ENCODE measurements at places on chromosomes 2 and 18.

- DNase-seq, result no peak
Measured at GRCh38 chr18:10085416-10085815, 171.6 kb downstream of the VAPA start.

DNA sequence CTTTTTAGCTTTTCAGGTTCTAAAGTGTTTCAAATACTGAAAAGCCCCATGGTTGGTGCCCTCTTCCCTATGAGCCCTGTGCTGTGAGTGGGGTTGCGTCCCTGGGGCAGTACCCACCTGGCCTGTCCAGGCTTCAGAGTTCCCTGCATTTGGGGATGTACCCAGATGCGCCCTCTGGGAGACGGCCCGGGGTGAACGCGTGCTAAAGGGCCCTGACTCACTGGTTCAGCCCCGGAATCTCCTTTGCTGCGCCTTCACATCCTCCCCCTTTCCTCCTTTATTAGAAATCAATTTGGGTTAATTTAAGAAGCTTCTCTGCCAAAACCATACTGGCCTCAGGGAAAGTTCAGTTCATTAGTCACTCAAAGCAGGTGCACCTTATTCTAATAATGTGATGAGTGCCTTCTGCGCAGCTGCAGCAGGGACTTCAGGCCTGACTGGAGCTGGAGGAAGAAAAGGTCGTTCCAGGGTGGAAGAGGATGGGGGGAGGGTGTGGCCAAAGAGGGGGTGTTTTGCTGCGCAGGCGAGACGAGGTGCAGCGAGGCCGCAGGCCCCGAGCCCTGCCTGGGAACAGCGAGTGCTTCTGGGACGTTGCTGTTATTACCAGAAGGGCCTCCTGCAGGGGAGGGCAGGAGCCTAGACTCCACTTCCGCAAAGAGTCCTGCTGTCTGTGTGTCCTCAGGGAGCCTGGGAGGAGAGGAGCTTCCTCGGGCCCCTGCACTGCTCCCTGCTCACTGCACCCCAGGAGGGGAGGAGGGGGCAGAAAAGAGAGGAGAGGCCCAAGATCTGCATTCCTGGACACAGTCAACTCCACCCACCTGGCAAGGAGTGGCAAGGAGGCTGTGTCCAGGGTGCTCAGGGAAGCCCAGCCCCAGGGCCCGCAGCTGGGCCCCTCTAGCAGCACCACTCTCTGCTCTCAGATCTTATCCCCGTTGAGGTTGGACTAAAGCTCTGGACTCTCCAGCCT is 223.2 kb upstream of the PXDN start:
- DNase-seq, result no peak

DNA sequence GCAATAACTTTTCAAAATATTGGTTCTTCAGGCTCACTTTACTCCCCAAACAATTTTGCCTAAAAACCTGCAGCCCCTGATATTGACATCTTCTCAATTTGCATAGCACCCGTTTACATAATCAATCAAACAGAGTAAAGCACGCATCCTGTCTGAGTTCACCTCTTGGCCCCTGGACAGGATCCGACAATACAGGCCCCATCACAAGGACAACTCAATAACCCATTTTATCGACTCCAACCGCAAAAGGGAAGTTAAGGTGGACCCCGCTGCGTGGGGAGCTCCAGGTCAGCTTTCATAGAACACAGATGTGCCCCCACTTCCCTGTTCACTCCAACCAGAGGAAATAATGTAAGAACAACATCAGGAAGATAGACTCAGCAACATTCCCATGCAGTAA is 44.7 kb downstream of the TTC32 start:
- no peak for DNase-seq

DNA sequence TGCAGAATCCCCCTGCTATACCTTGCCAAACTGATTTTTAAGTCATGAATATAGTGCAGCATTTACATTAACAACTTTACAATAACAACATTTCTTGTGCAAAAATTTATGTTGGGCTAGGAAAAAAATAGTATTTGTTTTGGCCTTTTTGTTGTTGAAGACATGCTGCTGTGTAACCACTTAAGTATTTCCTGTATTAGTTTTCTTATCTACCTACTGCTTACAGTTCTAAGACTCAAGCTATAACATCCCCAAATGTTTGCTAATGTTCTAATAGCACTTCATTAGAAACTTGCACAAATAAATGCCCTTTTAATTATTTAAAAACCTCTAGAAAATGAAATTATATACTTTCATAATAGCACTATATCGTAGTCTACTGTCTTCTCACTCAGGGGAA is 154.3 kb upstream of the DOCK10 start:
- no peak for DNase-seq

- DNase-seq, result no peak
Measured at GRCh38 chr2:221549143-221549542, 23.0 kb downstream of the EPHA4 start.

GRCh38 chr2:207487650-207488311 is 42.0 kb upstream of the CREB1 start:
- no peak for DNase-seq

- DNase-seq, result no peak
Measured at GRCh38 chr2:162963156-162963555, 124.6 kb upstream of the KCNH7 start.

GRCh38 chr2:239751679-239752355 is 273.3 kb downstream of the NDUFA10 start:
- peak; percentile 80 for DNase-seq

GRCh38 chr2:55231546-55232083 is 478 bp downstream of the CLHC1 start:
- no peak for DNase-seq

DNA sequence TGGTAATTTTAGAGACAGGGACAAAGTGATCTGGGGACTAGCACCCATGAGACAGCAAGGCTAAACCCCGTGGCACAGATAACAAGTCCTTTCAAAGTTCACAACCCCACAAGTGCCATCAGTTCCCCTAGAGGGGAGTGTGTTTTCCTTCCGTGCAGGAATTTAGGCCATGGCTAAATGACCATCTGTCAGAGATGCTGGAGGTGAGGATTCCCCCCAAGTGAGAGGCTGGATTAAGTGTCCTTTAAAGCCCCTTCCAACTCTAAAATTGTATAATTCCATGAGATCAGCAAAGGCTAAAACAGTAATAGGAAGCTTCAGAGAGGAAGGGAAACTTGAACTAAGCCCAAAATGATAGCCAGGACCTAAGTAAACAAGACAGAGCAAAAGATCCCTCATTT is 8.7 kb downstream of the FEZ2 start:
- no peak for DNase-seq

GRCh38 chr2:54499661-54500060 is 43.5 kb downstream of the SPTBN1 start:
- DNase-seq, result no peak

DNA sequence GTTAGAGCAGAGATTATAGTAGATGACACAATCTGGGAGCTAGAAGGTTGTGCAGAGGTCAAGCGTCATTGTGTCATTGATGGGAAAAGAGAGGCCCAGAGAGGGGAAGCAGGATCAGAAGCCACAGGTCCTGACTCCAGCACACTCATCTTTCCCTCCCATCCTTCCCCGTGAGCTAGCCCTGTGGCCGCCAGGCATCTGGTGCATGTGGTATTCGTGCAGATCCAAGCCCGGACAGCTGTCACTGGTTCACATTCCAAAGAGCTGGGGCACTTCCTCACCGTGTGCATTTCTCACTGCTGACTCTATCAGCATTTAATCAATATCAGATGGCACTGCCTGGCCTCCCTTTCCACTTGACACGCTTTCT is 94.1 kb upstream of the THOC1 start:
- no peak for DNase-seq

DNA sequence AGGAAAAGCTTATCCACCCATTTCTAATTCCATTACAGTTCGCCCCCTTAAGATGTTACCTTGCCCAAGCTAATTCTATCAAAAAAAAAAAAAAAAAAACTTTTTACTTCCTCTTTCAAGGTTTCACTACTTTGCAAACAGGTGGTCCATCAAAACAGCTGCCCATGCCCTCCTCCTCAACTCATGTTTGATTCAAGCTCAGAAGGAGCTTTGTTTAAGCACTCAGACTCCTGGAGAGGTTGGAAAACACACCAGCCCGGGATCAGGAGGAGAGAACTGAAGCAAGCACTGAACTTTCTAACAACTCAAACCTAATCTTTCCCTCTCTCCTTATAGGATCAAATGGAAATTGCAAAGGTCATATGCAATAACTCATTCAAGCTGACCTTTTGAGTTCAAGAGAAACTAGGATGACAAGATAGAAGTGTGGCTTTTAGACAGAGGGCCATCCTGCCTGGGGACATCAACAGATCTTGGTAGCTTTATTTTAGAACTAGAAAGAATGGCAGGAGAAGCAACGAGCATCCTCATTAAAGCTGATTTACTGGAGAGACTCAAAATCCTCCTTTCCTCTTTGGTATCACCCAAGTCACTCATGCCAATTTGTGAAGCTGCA is 28.3 kb upstream of the FZD7 start:
- DNase-seq, result no peak

DNA sequence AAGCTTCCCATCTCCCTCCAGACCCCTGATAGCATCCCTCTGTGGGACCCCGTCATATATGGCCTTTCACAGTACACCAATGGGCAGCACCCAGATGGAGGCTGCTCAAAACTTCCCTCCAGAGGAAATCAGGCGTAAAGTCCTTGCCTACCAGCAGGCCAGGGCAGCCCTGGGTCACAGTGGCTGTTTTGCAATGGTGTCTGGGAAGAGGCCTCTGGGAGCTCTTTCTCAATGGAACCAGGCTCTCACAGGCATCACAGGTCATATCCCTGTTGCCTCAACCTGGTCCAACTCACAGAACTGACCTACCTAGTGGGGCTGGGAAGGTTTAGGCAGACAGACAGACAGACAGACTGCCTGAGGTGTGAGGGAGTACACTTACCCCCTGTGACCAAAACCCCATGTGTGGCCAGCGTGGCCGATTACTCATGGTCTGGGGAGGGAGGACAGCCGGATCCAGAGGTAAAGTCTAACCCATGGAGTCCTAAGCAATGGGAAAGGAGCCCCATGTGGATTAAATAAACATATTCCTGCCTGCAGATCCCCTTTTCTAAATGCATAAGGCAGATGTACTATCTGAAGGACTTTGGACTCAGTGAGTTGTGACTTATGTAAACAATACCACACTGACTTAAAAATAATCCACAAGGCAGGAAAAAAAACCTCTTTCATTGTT is 58.2 kb downstream of the BCL2L11 start:
- no peak for DNase-seq

- no peak for DNase-seq
Measured at GRCh38 chr18:73038336-73038735, 170.5 kb upstream of the NETO1 start.

DNA sequence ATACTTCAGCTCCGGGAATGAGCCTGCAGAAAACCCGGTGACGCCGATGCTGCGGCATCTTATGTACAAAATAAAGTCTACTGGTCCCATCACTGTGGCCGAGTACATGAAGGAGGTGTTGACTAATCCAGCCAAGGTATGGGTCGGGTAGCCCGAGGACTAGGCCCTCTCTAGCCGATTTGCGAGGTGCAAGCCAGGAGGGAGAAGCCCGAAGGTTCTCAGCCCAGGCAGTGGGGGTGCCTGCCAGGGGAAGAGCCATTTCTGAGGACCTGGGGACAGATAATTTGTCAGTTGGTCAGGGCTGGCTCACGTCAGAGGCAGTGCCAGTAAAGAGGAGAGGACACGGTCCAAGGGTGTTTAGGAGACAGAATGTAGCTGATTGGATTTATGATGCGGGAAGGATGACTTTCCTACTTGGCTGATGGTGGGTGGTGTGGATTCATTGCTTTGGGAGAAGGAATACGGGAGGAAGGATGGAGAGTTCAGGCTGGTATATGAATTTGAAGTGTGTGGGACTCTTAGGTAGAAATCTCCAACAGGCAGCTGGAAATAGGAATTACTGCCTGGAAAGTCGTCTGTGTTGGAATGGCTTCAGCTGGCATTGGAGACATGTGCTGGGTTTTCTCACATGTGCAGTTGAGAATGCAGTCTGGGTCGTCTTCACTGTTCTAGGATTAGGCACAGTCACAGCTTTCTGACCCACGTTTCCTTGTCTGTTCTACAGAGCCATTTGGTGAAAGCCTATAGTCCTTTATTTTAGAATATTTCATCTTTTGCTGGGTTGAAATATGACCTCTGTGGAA is 874 bp downstream of the NDUFAF7 start:
- DNase-seq, result no peak

- DNase-seq, result no peak
Measured at GRCh38 chr2:238506371-238507068, 79.8 kb downstream of the ASB1 start.

DNA sequence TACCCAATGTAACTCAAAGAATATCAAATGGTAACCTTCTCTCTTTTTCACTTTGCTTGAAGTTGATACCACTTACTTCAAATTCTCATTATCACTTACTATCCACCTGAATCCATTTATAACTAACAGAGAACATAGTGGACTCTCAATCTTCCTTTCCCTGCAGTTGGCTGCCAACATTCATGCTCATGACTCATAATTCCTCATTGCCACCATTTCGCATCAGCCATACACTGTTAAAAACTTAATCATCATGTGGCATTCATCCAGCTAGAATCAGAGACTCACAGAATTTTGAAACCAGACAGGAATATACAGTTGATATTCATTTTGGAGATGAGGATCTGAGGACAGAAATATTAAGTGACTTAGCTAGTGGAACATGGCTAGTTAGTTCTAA is 56.8 kb downstream of the SLC4A10 start:
- no peak for DNase-seq

DNA sequence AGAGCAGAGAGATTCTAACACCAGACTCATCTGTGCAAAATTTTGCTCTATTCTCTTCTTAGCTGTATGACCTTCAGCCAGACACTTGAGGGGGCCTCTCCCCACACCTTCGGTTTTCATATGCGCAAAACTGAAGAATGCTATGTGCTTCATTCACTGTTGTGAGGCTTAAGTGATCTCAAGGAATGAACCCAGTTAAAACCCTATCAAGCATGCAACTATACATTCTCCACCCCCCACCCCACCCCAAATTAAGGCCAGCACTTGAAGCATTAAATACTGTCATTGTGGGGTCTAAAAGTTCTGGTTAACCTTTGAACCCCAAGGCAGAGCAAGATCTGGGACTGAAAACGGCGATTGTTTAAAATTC is 10.0 kb downstream of the PCARE start:
- DNase-seq, result no peak

- no peak for DNase-seq
Measured at GRCh38 chr2:6644261-6644660, 221.4 kb downstream of the CMPK2 start.

GRCh38 chr18:13594551-13594950 is 131.8 kb downstream of the FAM210A start:
- no peak for DNase-seq

DNA sequence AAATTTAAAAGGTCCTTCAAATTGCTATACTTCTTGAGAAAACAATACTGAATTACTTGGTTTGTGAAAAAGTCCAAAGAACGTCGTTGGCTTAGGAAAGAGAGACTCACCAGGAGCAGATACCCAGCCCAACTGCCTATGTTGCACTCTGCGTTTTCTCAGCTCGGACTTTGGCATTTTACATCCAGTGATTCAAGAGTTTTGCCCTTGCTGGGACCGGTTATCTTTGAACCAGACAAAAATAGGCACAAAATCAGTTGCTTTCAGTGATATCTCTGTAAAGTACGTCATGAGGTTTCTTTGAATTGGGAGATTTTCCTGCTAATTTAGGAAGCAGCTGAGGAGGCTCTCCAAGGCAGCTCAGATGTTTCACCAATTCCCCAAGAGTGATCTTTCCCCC is 29.3 kb downstream of the FHOD3 start:
- no peak for DNase-seq

- DNase-seq, result no peak
Measured at GRCh38 chr2:203636588-203637470, 69.6 kb upstream of the CD28 start.
